ENCODE measurements at places on chromosomes 2 and 18.

GRCh38 chr2:156800781-156801361, 364.7 kb downstream of the GPD2 start:
- no peaks in the 10 kb centered on the region for H3K4me1 ChIP-seq
- no peak overlapping the region for H3K27ac ChIP-seq
- no peak for DNase-seq
- H3K4me3 ChIP-seq, result no peak overlapping the region

DNA sequence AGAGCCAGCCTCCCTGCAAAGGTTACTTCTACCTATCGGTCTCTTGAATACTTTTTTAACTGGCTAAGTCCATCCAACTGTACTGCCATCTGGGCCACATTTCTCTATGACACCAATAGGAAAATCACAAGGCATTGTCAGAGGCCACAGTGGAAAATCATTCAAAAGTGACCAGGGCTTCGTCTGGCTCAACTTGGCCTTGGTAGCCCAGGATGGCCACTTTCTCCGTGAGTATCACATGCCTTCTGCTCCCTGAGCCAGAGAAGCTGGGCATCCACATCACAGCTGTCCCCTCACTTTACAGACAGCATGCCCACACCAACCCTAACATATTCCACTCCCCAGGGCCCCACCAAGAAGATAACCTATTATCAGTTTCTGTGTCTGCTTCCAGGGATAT, 5.8 kb downstream of the CIB4 start:
- DNase-seq, result no peak
- H3K27ac ChIP-seq, result no peak overlapping the region
- H3K27me3 ChIP-seq, result peaks cover 5% of the 10 kb centered on the region
- peaks cover 1% of the 10 kb centered on the region for H3K4me1 ChIP-seq
- no peaks in the 10 kb centered on the region for H3K36me3 ChIP-seq

GRCh38 chr2:102283996-102284395, 27.4 kb upstream of the IL1RL1 start:
- peaks cover 18% of the 10 kb centered on the region for H3K4me1 ChIP-seq
- no peak overlapping the region for H3K4me3 ChIP-seq
- no peak for DNase-seq
- no peaks in the 10 kb centered on the region for H3K27me3 ChIP-seq
- H3K36me3 ChIP-seq, result peaks cover 10% of the 10 kb centered on the region
- H3K27ac ChIP-seq, result no peak overlapping the region

- no peak overlapping the region for H3K4me3 ChIP-seq
- peaks cover 9% of the 10 kb centered on the region for H3K27me3 ChIP-seq
- H3K4me1 ChIP-seq, result no peaks in the 10 kb centered on the region
- no peaks in the 10 kb centered on the region for H3K36me3 ChIP-seq
Observed at GRCh38 chr18:11674119-11674518, 14.9 kb upstream of the GNAL start.

DNA sequence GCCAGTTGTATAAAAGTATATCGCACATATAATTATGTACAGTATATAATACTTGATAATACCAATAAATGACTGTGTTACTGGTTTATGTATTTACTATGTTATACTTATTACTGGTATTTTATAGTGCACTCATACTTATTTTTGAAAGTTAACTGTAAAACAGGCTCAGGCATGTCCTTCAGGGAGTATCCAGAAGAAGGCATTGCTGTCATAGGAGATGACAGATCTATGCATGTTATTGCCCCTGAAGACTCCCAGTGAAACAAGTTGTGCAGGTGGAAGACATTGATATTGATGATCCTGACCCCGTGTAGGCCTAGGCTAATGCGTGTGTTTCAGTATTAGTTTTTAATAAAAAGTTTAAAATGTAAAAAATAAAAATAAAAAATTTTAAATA, 20.3 kb upstream of the ASXL3 start:
- H3K27ac ChIP-seq, result no peak overlapping the region
- no peaks in the 10 kb centered on the region for H3K4me1 ChIP-seq
- DNase-seq, result no peak
- no peak overlapping the region for H3K4me3 ChIP-seq
- H3K27me3 ChIP-seq, result no peaks in the 10 kb centered on the region
